Activated CD4-positive, alpha-beta T cell treated with anti-CD3 and anti-CD28 coated beads, Interleukin-2, amount 50 U/mL, for 4 hours (primary cell): ENCODE measurements at places on chromosomes 16 and 17.

DNA sequence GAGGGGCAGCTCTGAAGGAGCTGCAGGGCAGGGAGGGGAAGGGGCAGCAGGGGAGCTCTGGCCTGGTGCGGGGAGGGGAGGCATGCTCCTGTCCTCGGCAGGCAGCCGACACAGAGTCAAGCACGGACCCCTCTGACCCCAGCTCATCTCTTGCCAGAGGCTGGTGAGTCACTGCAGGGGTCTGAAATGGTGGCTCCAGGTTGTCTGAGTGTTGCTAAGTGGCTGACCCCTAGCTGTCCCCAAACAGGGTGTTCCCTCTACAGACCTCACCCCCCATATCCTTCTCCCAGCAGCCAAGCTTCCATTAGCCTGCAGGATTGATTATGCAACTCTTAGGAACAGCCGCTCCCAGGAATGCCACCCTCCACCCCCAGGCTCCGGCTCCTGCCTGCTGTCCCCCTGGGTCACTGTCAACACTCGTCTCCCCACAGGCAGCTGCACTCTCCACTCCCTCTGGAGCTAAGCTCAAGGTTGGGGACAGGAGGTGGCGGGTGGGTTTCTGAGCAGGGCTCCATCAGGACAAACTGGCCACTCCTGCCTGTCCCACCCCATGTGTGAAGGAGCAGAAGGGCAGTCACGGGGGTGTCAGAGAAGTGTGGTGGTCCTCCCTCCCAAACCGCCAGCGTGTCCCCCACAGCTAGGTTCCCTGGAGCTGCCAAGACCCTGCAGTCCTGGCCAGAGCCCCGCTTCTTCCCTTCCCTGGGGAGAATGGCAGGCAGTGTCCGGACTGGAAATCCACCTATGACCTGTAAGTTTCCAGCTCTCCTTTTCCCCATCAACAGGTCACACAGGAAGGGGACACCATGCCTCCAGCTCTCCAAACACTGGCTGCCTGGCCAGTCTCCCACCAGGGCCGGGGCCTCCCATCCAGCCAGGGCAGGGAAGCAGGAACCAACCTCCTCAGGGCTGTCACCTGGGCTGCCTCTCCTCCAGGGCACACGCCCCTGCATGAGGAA is 1.0 kb downstream of the MYLK3 start:
- DNase-seq = no peak

DNA sequence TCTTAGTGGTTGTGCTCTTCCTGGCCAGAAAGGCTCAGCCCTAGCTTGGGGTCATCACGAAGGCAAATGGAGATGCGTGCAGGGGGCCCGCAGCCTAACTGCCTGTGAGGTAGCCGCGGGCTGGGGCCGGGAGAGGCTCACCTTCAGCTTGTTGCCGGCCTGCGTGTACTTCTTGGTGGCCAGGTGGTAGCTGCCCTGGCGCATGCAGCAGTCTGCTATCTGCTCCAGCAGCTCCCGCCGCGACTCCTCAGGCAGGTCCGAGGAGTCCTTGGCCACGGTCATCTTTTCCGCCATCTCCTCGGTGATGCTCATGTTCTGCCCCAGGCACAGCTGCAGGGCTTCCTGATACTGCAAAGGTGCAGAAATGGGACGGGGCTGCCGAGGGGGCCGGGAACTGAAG is 13.0 kb upstream of the TMEM204 start:
- no peak for DNase-seq

DNA sequence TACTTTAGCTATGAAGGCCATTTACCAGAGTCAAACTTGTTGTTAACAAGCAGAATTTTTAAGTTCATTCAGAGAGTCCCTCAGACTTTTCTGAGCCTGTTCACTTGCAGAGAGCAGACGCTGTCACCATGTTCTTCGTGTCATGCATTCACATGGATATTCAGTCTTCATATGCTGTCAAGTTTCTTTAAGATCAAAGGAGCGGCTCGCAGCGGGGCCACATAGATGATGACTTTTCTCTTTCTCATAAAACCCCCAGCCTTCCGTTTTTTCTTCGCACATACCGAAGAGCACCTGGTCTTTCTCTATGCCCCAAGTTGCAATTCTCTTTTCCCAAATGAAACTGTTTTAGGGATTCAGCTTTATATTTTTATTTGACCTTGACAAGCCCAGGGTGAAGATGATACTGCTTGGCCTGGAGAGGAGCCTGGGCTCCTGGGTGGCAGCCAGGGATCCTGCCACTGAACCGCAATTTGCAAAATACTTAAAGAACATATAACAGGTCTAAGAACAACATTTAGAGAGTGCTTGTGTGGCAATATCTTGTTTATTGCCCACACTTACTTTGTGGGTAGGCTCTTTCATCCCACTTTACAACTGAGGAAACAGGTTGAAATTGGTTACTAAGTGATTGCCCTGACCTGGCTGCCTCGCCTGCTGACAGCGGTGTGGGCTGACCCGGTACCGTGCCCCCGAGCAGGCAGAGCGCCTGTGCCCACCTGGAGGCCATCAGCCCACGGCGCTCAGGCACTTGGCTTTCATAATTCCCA is 22.9 kb downstream of the SEC14L1 start:
- no peak for DNase-seq

DNA sequence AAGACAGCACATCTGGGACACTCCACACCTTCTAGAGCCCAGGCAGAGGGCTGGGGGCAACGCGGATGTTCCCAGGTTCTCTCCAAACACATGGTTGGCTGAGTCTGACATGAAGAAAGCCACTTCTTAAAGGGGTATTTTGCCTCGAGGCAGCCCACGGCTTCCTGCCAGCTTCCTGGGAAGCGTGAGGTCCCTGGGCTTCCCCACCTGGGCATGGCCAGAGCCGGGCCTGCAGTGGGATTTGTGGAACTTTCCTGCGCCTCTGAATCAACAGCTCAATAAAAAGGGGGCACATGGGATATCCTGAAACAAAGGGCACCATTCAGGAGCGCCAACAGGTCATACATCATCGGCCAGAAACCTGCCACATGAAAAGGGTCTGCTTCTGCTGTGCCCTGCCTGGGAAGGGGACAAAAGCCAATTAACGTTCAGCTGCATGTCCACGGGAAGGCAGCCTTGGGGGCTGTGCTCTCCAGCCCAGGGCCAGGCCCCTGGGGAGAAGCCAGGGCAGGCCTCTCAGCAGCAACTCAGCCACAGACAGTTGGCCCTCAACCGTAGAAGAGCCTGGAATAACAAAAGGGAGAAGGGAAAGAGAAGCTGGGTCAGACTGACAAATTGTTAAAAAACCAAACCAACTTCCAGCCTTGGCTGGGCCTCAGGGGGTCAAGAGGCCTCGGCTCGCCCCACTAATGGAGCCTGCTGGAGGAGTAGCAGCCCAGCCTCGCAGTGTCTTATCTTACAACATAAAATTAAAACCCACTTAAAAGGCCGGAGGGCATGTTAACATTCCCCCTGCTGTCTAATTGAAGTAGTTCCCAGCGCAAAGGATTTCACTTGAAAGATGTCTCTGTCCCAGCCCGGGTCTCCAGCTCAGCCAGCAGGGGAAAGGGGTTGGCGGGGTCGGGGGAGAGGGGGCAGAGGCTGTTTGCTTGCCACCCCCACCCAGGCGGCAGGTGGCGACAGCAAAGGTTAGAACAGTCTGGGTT is 34.2 kb downstream of the TBX4 start:
- no peak for DNase-seq

DNA sequence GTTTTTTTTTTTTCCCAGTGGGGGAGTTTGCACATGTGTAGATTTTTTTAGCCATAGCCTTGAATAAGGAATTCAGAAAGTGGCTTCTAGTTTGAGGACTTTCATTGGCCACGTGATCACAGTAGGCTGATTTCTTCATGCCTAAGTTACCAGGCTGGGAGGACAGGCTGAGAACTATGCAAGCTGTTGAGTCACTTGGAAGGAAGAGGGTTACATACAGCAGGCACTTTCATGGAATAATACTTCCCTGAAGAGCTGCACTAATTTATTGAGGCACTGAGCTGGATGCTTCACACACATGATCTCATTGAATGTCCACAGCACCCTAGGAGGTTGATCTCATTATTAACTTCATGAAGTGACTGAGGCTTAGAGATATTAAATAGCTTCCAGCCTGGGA is 22.8 kb downstream of the PRKCB start:
- DNase-seq = no peak
